T-cell (primary cell): ENCODE measurements at places on chromosomes 1 and 21. TPM values are rescaled to one million over a fixed set of nuclear protein-coding genes. Genes with fewer than 3 reads are reported as not detected.

The LAMC2 gene
- not detected for total RNA-seq

The NEK7 gene
- total RNA-seq, result 75.4 TPM

The LCE1C gene
- total RNA-seq, result not detected

The GRHL3 gene
- total RNA-seq, result not detected

The PCP4 gene
- not detected for total RNA-seq

The RIPK4 gene
- total RNA-seq, result 2.1 TPM

The PLPPR4 gene
- not detected for total RNA-seq

The PLA2G4A gene
- not detected for total RNA-seq

The MRAP gene
- total RNA-seq, result not detected
